Activated CD4-positive, alpha-beta T cell treated with anti-CD3 and anti-CD28 coated beads, Interleukin-10, Interleukin-2, amounts not matched to agents 100 ng/mL and 50 ng/mL, durations not matched to agents 16 hours and 8 hours (primary cell): ENCODE measurements at places on chromosomes 2 and 18.
A peak's percentile ranks its signal among the peaks of the same experiment; 100 is the strongest.

GRCh38 chr2:15313657-15314056 lies 247.5 kb downstream of the NBAS start:
- peak; percentile 61 for DNase-seq

GRCh38 chr2:74491648-74492544 lies 7.5 kb downstream of the LBX2 start:
- DNase-seq, result no peak

DNA sequence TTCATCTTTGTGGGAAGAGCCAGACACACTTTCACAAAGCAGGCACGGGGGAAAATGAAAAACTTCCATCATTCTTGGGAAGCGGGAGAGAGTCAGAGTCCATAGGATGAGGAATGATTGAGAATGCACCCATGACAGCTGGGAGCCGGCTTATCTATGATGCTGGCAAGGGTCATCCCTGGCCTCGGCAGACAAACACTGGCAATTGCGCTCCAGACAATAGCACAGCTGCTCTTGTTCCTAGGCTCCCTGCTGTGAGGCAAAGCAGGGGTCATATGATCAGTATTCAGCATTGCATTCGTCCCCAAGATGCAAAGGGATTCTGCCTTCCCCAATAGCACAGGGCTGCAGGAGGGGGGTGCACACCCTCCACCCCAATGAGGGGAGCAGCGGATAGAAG lies 33.0 kb downstream of the CYRIA start:
- DNase-seq, result no peak

DNA sequence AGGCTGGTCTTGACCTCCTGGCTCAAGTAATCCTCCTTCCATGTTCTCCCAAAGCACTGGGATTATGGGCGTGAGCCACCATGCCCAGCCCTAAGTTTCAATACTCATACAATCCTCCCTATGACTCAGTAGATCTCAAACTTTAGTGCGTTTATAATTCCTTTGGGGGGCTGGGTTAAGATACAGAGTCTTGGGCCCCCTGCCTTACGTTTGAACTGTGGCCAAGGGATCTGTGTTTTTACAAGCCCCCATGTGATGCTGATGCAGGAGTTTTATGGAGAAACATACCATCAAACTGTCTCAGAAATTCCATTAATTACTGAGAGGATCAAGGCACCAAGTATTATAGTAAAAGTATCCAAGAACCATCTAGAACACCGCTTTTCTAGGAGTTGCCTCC lies 38.2 kb upstream of the FAM136A start:
- DNase-seq, result no peak

- no peak for DNase-seq
Measured at GRCh38 chr2:137969418-137969765, 5.1 kb downstream of the HNMT start.
